ENCODE measurements at places on chromosomes 2 and 18. TPM values are rescaled to one million over a fixed set of nuclear protein-coding genes. Genes with fewer than 3 reads are reported as not detected.

GALNT13 gene
- total RNA-seq: 5.8 TPM

PAIP2B gene
- total RNA-seq: 6.3 TPM

ARMC9 gene
- total RNA-seq: 37.1 TPM

DNA sequence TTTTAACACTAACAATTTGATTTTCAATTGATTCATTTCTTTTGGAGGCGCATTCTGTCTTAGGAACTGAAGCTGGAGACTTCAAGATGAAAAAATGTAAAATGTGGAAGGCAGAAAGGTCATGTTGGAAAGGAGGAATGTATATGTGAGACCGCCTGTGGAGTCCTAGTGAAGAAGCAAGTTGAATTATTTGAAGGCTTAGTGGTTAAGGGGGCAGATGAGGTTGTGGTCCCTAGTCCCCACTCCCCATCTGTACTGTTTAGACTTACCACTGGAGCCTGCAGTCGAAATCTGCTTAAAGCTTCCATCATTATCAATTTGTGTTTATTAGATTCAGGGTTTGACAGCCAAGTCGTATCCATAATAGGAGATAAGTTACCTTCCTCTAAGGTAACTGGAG is 15.4 kb upstream of the MIB1 start:
- H3K4me3 ChIP-seq: no peak overlapping the region
- no peak overlapping the region for H3K27ac ChIP-seq
- H3K4me1 ChIP-seq: no peaks in the 10 kb centered on the region
- H3K36me3 ChIP-seq: no peaks in the 10 kb centered on the region
- H3K27me3 ChIP-seq: no peaks in the 10 kb centered on the region

DNA sequence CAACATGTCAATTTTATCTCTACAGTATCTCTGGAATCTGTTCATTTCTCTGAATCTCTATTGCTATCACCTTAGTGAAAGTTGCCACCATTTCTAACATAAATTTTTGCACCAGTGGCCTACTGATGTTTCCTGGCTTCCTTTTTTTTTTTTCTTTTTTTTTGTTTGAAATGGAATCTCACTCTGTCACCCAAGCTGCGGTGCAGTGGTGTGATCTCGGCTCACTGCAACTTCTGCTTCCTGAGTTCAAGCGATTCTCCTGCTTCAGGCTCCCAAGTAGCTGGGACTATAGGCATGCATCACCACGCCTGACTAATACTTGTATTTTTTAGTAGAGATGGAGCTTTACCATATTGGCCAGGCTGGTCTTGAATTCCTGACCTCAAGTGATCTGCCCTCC is 35.1 kb downstream of the KCNJ13 start:
- DNase-seq: no peak
- H3K27ac ChIP-seq: no peak overlapping the region
- H3K4me1 ChIP-seq: no peaks in the 10 kb centered on the region
- H3K27me3 ChIP-seq: no peaks in the 10 kb centered on the region
- peaks cover 25% of the 10 kb centered on the region for H3K36me3 ChIP-seq
- H3K4me3 ChIP-seq: no peak overlapping the region

DNA sequence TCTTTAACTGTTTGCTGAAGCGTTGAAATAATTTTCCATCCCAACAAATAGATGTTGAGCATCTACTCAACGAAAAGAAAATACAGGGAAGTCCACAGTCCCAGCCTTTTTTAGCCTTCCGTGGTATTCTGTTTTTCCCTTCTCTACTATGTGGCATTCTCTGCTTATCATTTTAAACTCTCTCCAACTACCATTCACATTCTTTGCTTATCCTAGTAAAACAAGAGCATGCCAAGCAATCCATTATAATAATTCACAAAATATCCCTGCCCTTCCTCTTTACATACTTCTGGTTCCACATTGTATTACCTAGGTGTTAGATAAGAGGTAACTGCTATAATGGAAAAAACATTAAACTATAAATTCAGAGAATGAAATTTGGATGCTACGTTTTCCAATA is 1.6 kb upstream of the SESTD1 start:
- H3K4me1 ChIP-seq: peaks cover 8% of the 10 kb centered on the region
- no peaks in the 10 kb centered on the region for H3K36me3 ChIP-seq
- no peak overlapping the region for H3K4me3 ChIP-seq
- no peak overlapping the region for H3K27ac ChIP-seq
- no peaks in the 10 kb centered on the region for H3K27me3 ChIP-seq
- DNase-seq: no peak

GRCh38 chr2:68537809-68538208 is 70.4 kb downstream of the APLF start:
- H3K4me1 ChIP-seq: no peaks in the 10 kb centered on the region
- no peaks in the 10 kb centered on the region for H3K36me3 ChIP-seq
- H3K4me3 ChIP-seq: no peak overlapping the region
- no peak overlapping the region for H3K27ac ChIP-seq
- no peak for DNase-seq

- H3K27me3 ChIP-seq: no peaks in the 10 kb centered on the region
- H3K36me3 ChIP-seq: no peaks in the 10 kb centered on the region
- no peak for DNase-seq
- H3K4me1 ChIP-seq: no peaks in the 10 kb centered on the region
- no peak overlapping the region for H3K4me3 ChIP-seq
- no peak overlapping the region for H3K27ac ChIP-seq
Observed at GRCh38 chr2:28035816-28036215, 145.3 kb downstream of the BABAM2 start.

DNA sequence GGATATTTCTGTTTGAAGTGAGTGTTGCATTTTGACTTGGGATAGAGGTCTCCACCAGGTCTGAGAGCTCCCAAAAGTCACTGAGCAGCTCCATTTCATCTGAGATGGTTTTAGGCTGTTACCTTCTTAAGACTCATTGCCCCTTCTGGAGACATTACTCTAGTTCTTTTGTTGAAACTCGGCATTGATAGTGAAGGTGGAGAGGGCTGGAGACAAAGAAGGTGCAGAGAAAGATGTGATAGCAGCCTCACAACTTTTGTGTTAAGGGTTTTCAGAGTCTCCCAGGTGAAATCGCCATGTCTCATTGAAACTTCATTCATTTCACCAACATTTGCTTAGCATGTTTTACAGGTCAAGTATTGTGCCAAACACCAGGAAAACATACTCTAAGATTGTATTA is 219.6 kb downstream of the INSIG2 start:
- H3K36me3 ChIP-seq: no peaks in the 10 kb centered on the region
- H3K4me3 ChIP-seq: no peak overlapping the region
- no peak overlapping the region for H3K27ac ChIP-seq
- peaks cover 20% of the 10 kb centered on the region for H3K27me3 ChIP-seq

DNA sequence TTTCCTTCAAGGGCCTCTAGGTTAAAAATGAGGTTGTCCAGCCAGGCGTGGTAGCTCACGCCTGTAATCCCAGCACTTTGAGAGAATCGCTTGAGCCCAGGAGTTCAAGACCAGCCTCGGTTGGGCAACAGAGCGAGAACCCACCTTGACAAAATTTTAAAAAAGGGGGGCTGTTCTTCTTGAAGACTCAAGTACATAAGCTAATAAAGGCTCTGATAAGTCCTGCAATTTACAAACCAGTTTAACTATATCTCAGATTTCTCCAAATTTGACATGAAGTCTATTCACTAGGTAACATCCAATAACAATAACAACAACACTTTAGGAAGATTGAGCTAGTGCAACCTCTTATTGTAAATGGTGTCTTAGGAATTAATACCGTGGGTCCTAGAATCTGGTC is 129.7 kb downstream of the MAPK4 start:
- H3K27me3 ChIP-seq: no peaks in the 10 kb centered on the region
- no peak overlapping the region for H3K4me3 ChIP-seq
- H3K27ac ChIP-seq: no peak overlapping the region
- no peaks in the 10 kb centered on the region for H3K4me1 ChIP-seq

- H3K36me3 ChIP-seq: no peaks in the 10 kb centered on the region
- no peak for DNase-seq
- no peaks in the 10 kb centered on the region for H3K4me1 ChIP-seq
- no peak overlapping the region for H3K27ac ChIP-seq
- H3K4me3 ChIP-seq: no peak overlapping the region
Observed at GRCh38 chr18:8974279-8974678, 128.2 kb upstream of the NDUFV2 start.

DNA sequence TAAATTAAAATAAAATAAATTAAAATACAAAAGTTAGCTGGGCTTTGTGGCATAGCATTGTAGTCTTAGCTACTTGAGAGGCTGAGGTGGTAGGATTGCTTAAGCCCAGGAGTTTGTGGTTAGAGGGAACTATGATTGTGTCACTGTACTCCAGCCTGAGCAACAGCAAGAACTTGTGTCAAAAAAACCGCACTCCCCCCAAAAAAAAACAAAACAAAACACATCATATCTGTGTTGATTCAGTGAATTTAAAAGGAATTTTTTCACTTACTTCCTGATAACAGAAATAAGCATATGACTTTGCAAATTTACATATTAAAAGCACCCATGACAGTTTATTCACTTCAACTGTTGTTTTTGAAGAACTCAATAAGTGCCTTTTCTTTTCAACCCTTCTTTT is 68.1 kb upstream of the PELI1 start:
- H3K27me3 ChIP-seq: no peaks in the 10 kb centered on the region
- no peak overlapping the region for H3K4me3 ChIP-seq
- peak overlapping the region; percentile 61 for H3K27ac ChIP-seq
- peaks cover 22% of the 10 kb centered on the region for H3K4me1 ChIP-seq
- DNase-seq: no peak
- H3K36me3 ChIP-seq: no peaks in the 10 kb centered on the region

DNA sequence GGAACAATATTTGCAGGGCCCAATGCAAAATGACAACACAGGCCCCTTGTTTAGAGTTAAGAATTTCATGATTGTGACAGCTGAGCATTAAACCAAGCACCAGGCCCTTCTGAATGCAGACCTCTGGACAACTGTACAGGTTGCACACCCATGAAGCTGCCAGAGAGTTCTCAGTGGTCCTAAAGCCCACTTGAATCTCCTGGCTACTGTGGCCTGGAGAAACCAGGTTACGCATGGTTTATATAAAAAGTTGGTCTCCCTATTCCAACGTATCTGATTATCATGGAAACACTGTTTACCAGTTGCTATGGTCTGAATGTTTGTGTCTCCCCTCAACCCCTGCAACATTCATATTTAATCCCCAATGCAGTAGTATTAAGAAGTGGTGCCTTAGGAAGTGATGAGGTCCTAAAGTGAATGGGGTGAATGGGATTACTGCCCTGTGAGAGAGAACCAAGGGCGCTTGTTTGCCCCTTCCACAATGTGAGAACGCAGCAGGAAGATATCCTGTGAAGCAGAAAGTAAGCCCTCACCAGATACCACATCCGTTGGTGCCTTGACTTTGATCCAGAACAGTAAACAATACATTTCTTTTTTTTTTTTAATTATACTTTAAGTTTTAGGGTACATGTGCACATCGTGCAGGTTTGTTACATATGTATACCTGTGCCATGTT is 48.0 kb upstream of the ANXA4 start:
- H3K36me3 ChIP-seq: no peaks in the 10 kb centered on the region
- no peaks in the 10 kb centered on the region for H3K27me3 ChIP-seq
- no peak overlapping the region for H3K4me3 ChIP-seq
- peaks cover 21% of the 10 kb centered on the region for H3K4me1 ChIP-seq
- DNase-seq: no peak

DNA sequence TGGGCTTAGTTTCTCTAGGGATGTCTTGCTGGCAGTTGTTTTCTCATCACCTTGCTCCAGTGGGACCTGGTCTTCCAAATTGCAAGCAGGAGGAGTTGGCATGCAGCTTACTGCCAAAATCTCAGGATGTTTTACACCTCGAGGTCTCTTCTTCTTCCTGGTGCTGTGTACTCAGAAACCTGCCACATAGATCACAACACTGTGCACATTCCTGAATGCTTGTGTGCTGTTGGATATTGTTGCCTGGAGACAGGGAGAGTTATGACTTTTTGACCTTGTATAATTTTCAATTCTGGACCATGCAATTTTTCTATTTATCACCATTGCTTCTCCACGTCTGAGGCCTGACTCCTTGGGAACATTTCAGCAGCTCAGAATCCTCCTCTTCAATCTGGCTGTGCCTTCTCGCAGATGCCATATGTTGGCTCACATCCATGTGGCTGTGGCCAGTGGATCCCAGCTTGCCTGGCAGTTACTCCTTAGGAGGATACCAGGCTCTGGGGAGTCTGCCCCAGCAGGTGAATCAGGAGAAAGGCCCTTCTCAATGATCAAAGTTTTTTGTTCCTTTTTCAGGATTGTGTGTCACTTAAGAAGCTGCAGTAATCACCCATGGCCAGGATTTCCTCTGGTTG is 489.3 kb downstream of the TSN start:
- no peak for DNase-seq
- H3K4me3 ChIP-seq: no peak overlapping the region
- H3K4me1 ChIP-seq: no peaks in the 10 kb centered on the region

DNA sequence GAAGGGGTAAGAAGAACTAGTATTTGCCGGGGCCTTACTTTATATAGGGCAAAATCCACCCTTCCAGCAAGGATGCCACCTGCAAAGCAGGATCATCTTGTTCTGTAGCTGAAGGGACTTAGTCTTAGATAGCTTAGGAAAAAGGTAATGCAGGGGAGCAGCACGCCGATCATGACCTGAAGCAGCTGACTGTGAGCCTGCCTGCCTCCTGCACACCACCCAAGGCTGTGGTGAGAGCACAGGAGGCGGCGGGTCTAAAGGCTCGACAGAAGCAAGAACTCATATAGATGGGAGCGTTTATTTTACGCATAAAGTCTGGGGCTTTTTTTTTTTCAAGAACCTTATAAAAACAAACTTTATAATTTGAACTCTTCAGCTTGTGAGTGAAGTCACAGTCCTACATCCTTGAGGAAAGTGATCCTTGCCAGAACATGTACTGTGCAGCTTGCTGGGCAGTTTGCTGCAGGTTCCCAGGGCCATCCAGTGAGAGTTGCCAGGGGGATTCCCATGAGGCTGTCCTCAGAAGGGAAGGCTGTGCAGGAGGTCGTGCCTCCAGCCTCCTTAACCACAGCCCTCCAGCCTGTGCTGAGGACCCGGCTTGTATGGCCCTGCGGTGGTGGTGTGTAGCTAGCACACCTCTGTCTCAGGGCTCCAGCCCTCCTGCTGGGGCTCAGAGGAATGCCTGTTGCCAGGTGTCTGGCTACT is 92.1 kb downstream of the RNF144A start:
- no peak overlapping the region for H3K4me3 ChIP-seq
- H3K27me3 ChIP-seq: no peaks in the 10 kb centered on the region
- no peak overlapping the region for H3K27ac ChIP-seq

DNA sequence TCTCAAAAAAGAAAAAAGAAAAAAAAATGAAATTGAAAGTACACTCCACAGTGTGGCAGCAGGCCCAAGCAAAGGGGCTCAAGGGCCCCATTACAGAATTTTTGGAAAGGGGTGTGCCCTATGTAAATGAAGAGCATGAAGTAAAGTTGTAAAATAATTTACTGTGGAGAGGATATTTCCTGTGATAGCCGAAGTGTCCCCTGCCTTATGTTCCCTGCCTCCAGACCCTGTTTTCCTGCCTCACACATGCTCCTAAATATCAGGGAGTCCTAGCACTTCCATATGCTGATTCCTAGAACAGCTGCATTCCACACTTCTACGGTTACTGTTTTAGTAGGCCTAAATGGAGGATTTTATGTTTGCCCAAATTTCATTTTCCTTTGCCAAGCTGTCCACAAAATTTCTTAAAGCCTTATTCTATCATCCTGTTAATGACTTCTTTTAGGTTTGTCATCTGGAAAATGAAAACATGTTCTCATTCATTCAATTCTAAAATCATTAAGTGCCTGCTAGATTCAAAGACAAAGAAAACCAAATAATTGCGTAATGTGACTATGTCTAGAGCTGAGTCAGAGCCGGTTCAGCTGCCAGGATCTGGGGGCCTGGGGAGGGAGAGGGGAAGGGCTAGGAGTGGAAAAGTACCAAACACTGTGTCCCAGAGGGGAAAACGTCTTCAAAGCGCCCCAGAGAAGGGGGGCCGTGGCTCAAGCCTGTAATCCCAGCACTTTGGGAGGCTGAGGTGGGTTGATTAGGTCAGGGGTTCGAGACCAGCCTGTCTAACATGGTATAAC is 25.9 kb upstream of the IMPA2 start:
- H3K36me3 ChIP-seq: no peaks in the 10 kb centered on the region
- H3K27ac ChIP-seq: peak overlapping the region; percentile 44
- peak; percentile 80 for DNase-seq
- H3K4me1 ChIP-seq: peaks cover 4% of the 10 kb centered on the region
- no peaks in the 10 kb centered on the region for H3K27me3 ChIP-seq
- H3K4me3 ChIP-seq: no peak overlapping the region
